ENCODE measurements at places on chromosomes 12 and 14.

- DNase-seq = no peak
Measured at GRCh38 chr12:101642115-101643067, 47.6 kb downstream of the MYBPC1 start.

DNA sequence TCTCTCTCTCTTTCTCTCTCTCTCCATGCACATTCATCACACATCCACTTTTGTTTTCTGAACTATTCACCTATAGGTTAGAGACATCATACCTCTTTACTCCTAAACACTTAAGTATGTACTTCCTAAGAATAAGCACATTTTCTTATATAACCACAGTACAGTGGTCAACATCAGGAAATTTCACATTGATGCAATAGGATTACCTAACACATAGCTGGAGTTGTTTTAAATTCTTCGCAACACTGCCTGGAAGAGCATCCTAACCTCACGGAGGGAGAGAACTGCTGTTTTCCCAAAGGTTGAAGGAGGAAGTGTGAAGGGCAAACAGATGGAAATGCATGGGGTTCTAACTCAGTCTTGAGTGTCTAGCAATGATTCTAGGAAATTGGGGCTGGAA, 159.2 kb downstream of the SYT1 start:
- DNase-seq = no peak

DNA sequence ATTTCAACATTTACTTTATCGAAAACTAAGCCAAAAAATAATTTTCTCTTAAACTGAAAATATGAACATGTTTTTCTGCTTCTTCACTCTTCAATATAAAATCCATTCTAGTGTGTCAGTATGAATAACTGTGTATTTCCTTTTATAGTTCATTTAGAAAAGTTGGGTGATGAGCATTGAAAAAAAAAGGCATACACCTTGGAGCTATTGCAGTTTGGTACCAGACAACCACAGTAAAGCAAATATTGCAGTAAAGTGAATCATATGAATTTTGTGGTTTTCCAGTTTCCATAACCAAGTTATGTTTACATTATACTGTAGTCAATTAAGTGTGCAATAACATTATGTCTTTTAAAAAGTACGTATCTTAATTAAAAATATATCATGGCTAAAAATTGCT, 195.0 kb upstream of the FOXG1 start:
- DNase-seq = no peak

- DNase-seq = peak; percentile 44
Measured at GRCh38 chr12:91685917-91686316, 459.7 kb downstream of the BTG1 start.
